ENCODE measurements at places on chromosomes 4 and X. TPM values are rescaled to one million over a fixed set of nuclear protein-coding genes. Genes with fewer than 3 reads are reported as not detected.

GRCh38 chr4:158630893-158631292 lies 40.8 kb downstream of the C4orf46 start:
- no peaks in the 10 kb centered on the region for H3K27me3 ChIP-seq
- no peak for DNase-seq
- H3K4me1 ChIP-seq, result no peaks in the 10 kb centered on the region

- H3K27ac ChIP-seq, result no peak overlapping the region
- DNase-seq, result no peak
- no peaks in the 10 kb centered on the region for H3K4me1 ChIP-seq
- no peak overlapping the region for H3K4me3 ChIP-seq
- H3K36me3 ChIP-seq, result no peaks in the 10 kb centered on the region
These were observed 1052.5 kb upstream of the LCORL start for GRCh38 chr4:19074036-19074435.

DNA sequence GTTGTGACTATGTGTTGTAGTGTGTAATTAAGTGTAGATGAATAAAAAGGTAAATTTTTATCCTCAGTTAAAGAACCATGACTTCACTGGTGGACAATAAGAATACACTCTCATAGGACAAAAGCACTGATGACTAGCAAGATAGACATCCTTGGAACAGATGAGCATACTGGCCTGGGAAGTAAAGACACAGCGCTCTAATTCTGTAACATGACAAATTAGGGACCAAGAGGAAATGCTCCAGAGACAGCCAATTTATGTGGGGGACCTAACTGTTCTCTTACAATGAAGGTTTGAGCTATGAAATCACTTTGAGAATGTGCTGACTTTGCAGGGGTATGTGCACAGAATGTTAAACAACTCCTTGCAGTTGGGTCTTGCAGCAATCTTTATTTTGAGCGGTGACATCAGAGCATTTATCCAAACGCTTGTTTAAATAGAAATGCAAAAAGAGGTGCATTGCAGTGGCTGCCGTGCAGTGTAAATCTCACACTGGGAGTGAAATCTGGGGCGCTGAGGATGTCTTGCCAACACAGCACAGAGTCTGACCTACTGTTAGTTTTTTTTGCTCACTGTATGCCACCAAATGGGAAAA lies 109.3 kb downstream of the MAGEC2 start:
- no peak for DNase-seq
- no peaks in the 10 kb centered on the region for H3K27me3 ChIP-seq
- no peak overlapping the region for H3K4me3 ChIP-seq
- H3K27ac ChIP-seq, result no peak overlapping the region
- H3K4me1 ChIP-seq, result no peaks in the 10 kb centered on the region

DNA sequence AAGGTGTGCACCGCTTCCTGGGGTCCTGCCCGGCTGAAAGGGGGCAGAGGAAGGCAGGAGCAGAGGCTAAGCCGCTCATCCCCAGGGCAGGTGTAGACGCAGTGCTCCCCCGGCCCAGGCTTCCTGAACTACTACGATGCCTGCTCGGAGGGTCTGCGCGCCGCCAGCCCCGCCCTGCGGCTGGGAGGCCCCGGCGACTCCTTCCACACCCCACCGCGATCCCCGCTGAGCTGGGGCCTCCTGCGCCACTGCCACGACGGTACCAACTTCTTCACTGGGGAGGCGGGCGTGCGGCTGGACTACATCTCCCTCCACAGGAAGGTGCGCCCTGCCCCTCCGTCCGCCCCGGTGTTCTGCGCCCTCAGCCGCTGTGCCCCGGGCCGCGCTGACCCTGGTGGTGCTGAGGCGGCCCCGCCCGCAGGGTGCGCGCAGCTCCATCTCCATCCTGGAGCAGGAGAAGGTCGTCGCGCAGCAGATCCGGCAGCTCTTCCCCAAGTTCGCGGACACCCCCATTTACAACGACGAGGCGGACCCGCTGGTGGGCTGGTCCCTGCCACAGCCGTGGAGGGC lies 8.4 kb upstream of the SLC26A1 start:
- no peak overlapping the region for H3K4me3 ChIP-seq
- no peaks in the 10 kb centered on the region for H3K36me3 ChIP-seq
- no peak overlapping the region for H3K27ac ChIP-seq
- peaks cover 32% of the 10 kb centered on the region for H3K27me3 ChIP-seq
- no peak for DNase-seq
- peaks cover 29% of the 10 kb centered on the region for H3K4me1 ChIP-seq

- no peaks in the 10 kb centered on the region for H3K4me1 ChIP-seq
- H3K36me3 ChIP-seq, result no peaks in the 10 kb centered on the region
- no peak overlapping the region for H3K4me3 ChIP-seq
- no peak for DNase-seq
- no peak overlapping the region for H3K27ac ChIP-seq
- H3K27me3 ChIP-seq, result no peaks in the 10 kb centered on the region
These were observed 114.7 kb downstream of the DCLK2 start for GRCh38 chr4:150192986-150193385.

DCAF8L2 gene
- not detected for total RNA-seq

- H3K27ac ChIP-seq, result no peak overlapping the region
- no peaks in the 10 kb centered on the region for H3K4me1 ChIP-seq
- H3K4me3 ChIP-seq, result no peak overlapping the region
- DNase-seq, result no peak
- H3K27me3 ChIP-seq, result no peaks in the 10 kb centered on the region
These were observed 47.5 kb upstream of the CLDN34 start for GRCh38 chrX:9919632-9920172.
